ENCODE measurements at places on chromosomes 7 and 10. TPM values are rescaled to one million over a fixed set of nuclear protein-coding genes. Genes with fewer than 3 reads are reported as not detected.

The GDF2 gene
- not detected for total RNA-seq

The FAM25G gene
- not detected for total RNA-seq

The TFR2 gene
- total RNA-seq = 0.14 TPM

The MSMB gene
- not detected for total RNA-seq

The TWNK gene
- total RNA-seq = 4.1 TPM

The TPK1 gene
- total RNA-seq = 2.3 TPM

The GRK5 gene
- total RNA-seq = 42.1 TPM

The GBX1 gene
- not detected for total RNA-seq

The SPDYE11 gene
- not detected for total RNA-seq
